Stimulated activated CD8-positive, alpha-beta memory T cell treated with anti-CD3 and anti-CD28 coated beads, Interleukin-12 subunit alpha, Interleukin-12 subunit beta, amount 100 ng/mL, for 1 hour (primary cell): ENCODE measurements at places on chromosomes 12 and 14.

- no peak for DNase-seq
Observed at GRCh38 chr12:112347581-112347982, 34.6 kb downstream of the HECTD4 start.

DNA sequence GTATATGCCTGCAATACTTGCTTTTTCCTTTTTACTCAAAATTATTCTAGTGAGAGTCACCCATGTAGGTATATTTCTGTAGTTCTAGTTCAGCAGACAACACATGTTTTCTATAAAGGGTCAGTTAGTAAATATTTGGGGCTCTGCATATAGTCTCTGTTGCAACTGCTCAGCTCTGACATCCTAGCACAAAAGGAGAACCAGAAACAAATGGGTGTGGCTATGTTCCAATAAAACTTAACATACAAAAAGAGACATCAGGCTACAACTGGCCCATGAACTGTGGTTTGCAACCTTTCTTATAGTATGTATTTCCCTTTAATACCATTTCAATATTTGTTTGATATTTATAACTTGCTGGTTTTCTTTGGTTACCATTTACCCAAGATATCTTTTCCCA, 11.9 kb downstream of the NT5DC3 start:
- no peak for DNase-seq

DNA sequence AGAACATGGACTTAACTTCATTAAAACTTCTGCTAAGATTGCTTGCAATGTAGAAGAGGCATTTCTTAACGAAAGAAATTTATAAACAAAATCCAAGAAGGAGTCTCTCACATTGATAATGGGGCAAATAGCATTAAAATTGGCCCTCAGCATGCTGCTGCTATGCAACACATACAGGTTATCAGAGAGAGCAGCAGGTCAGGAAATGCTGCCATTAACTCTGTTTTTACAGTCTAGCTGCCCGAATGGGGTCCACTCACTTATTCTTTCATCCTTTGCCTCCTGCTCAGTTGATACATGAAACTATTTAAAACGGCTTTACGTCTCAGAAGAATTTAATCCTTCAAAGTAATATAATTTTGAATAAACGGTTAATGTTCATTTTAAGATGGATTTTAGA, 620.4 kb downstream of the SLC16A7 start:
- no peak for DNase-seq

DNA sequence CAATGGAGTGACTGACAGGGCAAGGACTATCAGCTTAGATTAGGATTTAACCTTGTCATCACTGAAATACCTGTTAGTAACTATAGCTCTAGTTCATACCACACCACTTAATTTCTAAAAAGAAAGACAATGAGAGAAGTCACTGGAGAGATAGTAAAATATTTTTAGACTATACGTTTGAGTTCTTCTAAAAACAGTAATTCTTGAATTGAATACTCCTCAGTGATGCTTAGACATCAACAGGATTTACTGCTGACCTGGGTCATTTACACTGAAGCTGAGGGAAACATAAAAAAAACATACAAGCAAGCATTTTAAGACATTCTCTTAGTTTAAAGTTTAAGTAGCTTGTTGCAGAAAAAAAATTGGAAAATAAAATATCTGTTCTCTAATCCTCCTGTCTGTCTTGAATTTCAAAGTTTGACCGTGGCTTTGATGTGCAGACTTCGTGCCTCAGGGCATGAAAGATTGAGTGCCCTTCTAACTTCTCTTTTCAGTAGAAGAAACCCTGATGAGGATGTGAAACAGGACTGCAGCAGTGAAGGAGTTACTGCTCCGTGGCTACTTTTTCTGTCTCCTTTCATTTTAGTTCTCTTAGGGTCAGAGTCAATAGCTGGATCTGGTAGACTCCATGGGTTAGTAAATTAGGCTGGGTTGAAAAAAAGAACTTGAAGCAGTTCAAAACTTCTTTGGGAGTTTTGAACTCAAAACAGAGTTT, 172.2 kb downstream of the PTPRO start:
- DNase-seq: no peak

DNA sequence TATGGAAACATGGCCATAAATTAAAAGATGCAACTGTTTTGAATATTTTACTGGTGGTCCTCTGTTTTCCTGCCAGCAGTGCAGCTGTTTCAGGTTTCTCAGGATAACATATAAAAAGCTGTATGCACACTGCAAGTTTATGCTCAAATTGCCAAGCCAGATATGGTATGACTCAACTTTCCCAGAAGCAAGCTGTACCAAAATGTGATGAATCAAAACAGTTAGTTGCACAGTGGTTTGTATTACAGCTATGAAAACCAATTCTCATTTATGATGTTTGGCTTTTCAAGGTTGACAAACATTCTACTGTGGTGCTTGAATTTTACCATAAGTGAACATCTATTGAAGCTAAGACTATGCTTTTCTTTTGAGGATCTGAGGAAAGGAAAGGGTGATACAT, 15.5 kb downstream of the TRMT5 start:
- DNase-seq: no peak

- DNase-seq: no peak
Observed at GRCh38 chr12:110744601-110745264, 2.0 kb upstream of the PPP1CC start.

GRCh38 chr12:113844495-113845210, 121.5 kb downstream of the RBM19 start:
- DNase-seq: no peak

GRCh38 chr12:30962047-30962446, 35.5 kb downstream of the TSPAN11 start:
- DNase-seq: no peak

DNA sequence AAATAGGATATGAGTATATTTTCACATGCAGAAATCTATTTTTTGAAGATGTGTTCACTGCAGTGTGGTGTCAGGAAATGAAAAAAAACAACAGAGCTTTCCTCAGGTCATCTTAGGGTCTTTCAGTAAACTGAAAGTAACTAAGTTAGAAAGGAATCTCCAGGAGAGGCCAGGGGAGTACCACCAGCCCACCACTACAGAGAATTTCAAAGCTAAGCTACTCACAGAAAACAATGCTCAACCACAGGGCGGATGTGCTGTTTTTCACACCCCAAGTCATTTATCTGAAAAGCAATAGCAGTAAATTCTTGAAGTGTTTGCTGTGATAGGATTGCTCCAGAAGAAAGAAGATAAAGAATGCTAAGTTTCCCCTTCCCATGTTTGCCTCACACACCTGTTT, 79.0 kb downstream of the IFNG start:
- peak; percentile 1 for DNase-seq

DNA sequence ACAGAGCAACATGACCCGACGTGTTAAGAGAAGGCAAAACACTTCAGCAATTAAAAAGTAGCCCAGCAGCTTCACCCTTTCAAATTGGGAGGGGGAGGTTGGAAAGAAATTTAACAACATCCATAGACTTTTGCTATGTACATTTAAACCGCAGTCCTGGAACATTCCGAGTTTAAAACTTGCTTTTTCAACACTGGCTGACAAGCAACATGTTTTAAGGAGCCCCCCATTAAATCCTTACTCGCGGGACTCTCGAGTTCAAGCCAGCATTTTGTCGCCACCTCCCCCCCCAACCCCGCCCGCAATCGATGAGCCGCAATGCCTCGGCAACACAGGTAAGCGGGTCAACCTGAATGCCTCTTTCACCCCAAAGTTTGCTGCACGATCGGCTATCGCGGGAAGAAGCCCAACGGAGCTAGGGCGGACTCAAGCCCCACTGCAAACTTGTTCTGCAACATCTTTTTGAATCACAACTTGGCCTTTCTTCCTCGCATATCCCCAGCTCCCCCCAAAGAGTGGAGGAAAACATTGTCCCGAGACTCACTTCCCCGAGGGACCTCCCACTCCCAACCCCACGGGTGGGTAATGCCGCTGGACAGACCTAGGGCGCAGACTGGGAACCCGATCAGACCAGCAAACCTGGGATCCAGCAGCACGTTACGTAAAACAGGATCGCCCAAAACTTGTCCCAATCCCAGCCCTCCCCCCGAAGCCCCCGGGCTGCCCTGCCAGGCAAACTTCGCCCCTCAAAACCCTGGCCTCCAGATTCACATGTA, 777 bp downstream of the ZFP36L1 start:
- DNase-seq: no peak

DNA sequence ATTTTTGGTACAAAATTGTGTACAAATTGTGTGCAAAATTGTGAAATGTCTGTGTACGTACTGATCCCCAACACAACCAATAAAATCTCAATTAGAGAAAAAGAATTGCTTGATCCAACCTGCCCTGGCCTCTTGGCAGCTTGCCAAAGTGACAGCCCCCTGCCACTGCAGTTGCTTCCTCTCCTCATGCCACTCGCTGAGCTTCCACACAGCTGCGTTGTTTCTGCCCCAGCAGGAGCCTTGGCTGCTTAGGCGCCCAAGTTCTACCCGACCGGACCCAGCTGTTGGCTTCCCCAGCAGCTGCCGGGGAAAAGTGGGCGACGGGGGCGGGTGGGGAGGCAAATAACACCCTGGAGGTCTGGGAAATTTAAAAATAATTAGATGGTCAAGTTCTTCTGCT, 171.8 kb upstream of the ATF7IP start:
- no peak for DNase-seq

DNA sequence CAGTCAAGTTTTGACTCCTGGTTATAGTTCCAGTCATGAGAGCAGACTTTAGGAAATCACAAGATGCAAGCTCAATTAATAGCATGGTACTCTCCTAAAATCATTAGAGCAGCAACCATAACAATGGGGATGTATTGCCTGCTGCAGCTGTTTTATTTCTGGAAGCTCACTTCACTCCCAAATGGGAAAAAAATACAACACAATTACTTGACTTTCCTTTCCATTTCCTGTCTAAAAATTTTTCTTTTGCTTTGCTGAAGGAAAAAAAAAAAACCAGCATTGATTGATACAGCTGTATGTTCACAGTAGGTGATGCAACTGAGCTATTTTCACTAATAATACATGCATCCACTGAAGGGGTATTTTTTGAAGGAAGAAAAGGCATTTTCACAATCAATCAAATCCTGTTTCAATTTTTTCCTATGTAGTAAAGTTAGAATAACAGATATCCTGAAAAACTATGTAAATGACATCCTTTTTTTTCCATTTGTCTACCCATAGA, 143.9 kb upstream of the NOVA1 start:
- DNase-seq: no peak

- DNase-seq: no peak
Observed at GRCh38 chr14:79166171-79166570, 996.0 kb downstream of the NRXN3 start.

DNA sequence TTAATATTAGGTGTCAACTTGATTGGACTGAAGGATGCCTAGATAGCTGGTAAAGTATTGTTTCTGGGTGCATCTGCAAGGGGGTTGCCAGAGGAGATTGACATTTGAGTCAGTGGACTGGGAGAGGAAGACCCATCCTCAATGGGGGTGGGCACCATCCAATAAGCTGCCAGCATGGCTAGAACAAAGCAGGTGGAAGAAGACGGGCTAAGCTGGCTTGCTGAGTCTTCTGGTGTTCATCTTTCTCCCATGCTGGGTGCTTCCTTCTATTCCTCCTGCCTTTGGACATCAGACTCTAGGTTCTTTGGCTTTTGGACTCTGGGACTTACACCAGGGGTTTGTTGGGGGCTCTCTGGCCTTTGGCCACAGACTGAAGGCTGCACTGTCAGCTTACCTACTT, 87.4 kb downstream of the SLC38A1 start:
- no peak for DNase-seq

GRCh38 chr12:79183926-79184325, 319.4 kb downstream of the SYT1 start:
- DNase-seq: no peak

DNA sequence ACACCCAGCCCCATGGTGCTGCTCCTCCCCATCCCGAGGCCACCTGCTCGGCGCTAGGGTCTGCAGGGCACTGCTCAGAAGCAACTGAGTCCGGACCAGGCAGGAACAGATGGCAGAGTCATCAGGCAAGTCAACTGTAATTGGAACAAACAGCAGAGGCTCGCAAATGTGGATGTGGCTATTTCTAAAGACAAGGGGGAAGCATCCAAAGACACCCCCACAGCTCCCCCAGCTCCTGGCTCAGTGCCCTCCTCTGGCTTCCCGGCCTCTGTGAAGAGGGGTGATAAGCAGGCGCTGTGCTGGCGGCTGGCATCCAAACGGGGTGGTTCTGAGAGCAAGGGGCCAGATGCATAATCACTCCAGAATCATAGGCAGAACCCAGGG, 125.6 kb downstream of the PIWIL1 start:
- DNase-seq: no peak

GRCh38 chr12:66942741-66943465, 264.0 kb upstream of the GRIP1 start:
- DNase-seq: no peak

- DNase-seq: no peak
Observed at GRCh38 chr12:105967038-105967776, 171.5 kb downstream of the NUAK1 start.

- peak; percentile 6 for DNase-seq
Observed at GRCh38 chr12:56521590-56522371, at the start of gene RBMS2. Gene RBMS2 (plus strand): TSS chr12:56521820. CDS start chr12:56522024, 204 bp downstream.

- DNase-seq: no peak
Observed at GRCh38 chr14:77630111-77630510, 13.7 kb upstream of the SPTLC2 start.

GRCh38 chr12:51632623-51633022, 41.6 kb downstream of the SCN8A start:
- no peak for DNase-seq

GRCh38 chr12:4997939-4998338, 45.7 kb upstream of the KCNA5 start:
- no peak for DNase-seq

DNA sequence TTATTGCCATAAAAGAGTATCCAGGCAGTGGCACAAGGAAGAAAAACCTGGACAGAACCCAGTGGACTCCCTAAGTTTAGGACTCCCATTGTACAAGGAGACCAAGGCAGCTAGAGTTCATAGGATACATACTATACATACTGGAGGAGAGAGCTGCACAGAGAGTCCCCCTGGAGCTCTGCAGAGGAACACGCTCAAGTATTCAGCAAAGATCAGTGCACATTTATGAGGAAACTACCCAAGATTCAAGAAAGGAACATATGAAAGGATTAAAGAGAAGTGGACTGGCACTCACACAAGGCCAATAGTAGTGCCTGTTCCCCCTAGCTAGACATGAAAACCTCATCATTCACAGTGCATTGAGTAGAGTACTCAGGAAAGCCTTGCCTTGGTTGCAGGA, 43.0 kb upstream of the CHPT1 start:
- DNase-seq: no peak

GRCh38 chr14:67602995-67603545, 3.0 kb upstream of the PIGH start:
- no peak for DNase-seq

DNA sequence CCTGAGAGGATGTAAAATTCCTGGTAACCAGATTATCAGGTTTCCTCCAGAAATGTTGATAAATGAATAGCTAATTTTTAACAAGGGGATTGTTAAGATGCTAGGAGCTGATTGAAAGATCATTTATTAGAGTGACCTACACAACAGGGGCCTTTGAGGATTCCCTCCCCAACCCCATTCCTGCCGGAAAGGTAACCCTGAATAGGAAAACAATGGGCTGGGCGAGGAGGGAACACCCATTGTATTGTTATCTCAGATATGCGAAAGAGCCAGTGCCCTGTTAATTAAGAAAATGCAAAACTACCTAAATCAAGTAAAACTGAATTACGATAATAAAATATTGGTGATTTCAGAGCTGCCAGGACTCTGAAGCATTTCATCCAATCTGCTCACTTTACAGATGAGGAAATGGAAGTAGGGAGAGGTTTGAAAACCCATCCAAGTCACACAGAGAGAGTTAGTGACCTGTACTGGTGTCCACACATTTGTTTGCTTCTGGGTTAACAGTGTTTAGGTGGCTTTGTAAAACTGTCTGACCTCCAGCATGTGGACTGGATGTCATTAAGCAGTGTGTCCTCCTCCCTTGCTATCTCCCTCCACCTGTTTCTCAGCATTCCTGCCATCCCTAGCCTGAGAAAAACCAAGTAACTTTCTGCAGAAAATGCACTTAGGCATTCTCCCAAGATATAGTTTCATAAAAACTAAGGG, 214.8 kb downstream of the TTC6 start:
- DNase-seq: no peak
